ENCODE measurements at places on chromosomes 7 and 10.

DNA sequence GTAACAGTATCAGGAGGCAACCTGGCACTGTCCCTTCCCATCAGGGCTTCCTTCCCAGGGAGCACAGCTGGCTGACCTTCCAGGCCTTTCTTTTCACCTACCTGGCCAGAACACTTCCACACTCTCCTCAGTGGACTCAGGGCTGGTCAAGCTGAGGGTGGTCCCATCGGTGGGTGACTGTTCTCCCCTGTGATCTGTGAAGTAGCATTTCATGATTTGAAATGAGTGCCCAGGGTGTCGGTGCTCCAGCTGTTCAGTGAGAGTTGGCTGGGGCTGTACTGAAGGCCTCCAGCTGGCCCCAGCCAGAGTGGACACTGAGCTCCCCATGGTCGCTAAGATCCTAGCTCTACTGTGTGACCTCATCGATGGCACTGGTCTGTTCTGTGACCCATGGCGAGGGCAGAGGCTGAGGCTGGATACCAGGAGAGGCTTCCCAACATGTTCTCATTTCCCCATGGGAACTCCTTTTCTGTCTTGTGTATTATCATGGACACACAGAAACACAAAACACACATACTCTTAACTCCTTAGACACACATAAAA, at the start of gene FAM170B:
FAM170B (minus strand) TSS at position 316 of the 543 bp plus-strand sequence; CDS start at position 213, 103 bp downstream.
- no peak for DNase-seq

GRCh38 chr7:92598310-92598981, 8.3 kb upstream of the FAM133B start:
- no peak for DNase-seq

DNA sequence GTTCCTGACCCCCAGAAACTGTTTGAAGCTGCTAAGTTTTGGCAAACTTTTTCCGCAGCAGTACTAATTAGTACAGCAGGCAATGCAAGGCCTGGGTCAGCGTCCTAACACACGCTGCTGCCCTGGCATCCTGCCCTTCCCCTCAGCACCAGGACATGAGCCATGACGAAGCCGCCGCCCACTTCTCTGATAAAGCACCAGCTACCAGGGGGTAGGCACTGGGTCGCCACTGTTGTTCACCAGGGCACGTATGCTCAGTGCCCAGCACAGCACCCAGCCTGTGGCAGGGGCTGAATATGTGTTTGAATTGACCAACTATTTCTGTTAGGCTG, 59.5 kb downstream of the CHST15 start:
- DNase-seq = no peak

GRCh38 chr7:50818324-50818723, 35.6 kb upstream of the GRB10 start:
- no peak for DNase-seq

DNA sequence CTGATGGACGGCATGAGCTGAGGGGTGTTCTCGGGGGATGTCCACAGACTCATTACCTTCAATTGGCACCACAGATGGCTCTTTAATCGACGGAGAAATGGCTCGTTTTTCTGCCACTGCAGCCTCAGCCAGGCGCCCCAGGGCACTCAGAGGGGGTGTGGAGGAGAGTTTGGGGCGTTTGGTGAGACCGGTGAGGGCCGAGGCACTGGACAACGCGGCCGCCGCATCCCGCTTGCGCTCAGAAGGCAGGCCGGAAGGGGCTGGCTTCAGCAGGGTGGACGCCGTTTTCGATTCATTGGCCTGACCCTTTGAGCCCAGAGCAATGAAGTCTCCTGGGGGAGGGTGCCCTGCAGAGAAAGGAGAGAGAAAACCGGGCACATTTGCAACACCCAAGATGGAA, 1.3 kb downstream of the INTS1 start:
- DNase-seq = no peak

- DNase-seq = peak; percentile 26
These were observed 60.4 kb downstream of the NEURL1 start for GRCh38 chr10:103553743-103554487.

GRCh38 chr10:61355211-61355610, 98.0 kb downstream of the TMEM26 start:
- DNase-seq = no peak

GRCh38 chr7:70568674-70569334, 563.1 kb upstream of the GALNT17 start:
- DNase-seq = no peak

DNA sequence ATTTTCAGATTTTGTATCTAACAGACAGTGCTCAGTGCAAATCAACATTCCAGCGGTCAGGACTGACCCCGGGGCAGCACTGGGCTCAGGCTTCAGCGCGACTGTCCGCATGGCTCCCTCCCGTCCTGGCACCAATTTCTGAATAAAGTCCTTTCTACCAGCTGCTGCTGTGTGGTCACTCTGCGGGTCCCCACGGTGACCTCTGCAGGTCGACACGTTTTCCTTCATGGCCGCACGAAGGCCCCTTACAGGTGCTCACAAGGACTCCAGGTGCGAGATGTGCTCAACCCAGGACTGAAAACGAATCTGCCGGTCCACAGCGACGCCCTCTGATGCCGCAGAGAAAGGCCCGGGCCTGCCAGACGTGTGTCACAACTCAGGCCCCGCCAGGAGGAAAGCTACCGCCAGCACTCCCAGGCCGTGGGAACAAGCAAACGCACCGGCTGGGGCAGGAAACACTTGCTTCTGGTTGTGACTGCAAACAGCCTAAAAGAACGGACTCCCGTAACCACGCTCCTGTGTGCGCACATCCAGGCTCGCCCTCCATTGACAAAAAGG, 3.7 kb upstream of the UTF1 start:
- no peak for DNase-seq

- no peak for DNase-seq
These were observed 14.9 kb downstream of the YWHAG start for GRCh38 chr7:76343931-76344321.

DNA sequence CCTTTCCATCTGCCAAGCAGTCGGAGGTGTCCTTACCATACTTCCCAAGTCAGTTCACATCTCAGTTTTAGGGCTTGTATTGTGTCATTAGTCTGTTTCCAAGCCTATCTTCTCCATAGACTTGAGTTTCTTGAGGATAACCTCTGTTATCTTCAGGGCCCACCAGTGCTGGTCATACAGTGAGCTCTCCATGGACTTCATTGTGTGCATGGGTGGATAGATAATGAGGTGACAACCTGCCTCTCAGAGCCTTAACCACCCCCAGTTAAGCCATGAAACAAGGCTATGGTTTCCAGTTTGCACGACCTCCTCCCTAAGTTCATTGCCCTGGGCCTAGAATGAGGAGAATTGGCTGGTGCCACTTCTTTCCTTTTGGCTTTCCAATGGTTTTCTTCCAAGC, 38.5 kb upstream of the WAC start:
- DNase-seq = no peak

DNA sequence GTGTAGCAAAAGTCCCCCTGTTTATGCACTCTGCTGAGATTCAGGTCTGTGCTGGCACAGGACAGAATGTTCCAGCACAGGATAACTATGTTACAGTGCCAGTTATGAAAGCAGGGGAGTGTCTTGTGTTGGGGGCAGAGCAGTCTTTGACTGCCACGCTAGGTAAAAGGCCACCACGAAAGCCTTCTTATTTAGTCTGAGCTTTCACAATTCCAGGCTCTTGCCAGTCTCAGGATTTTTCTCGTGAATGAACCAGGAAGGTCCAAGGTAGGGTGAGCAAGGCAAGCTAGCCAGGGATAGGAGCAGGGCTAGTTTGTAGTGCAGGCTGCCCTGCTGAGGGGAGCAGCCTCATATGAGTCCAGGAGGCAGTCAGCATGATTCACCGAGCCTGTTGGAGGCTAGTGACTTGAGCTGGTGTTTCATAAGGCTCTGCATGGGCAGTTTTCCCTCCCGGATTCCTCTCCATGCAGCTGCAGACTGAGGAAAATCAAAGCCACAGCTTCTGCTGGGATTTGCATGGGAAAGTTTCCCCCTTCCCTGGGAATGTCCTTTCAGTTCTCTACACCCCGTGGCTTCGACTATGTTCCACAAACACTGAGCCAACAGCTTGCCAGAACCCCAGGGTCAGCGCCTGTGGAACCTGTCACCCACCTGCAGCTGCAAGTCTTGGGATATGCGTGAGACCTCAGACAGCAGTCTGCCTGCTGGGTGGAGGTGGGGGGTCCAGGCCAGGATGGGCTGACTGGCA, 112.3 kb downstream of the JCAD start:
- DNase-seq = no peak

- DNase-seq = no peak
These were observed 168.7 kb upstream of the LYZL1 start for GRCh38 chr10:29120216-29120615.

- no peak for DNase-seq
These were observed 303.6 kb upstream of the PITRM1 start for GRCh38 chr10:3476186-3476585.

DNA sequence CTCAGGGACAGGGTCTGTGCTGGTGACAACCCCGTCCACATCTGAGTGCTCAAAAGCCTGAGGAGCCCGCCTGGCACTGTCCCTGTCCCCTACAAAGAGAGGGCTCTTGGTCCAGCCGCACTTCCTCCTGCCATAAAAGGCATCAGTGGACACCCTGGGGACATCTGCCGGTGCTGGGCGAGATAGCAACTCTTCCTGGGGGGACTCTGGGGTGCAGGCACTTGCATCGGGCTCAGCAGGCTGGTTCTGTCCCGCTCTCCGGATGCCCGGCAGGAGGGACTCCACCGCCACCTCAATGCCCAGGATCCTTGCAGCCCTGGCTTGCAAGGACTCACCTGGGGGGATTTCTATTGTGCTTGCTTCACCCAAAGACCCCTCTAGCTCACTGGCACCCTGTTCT, 32.8 kb downstream of the JCAD start:
- no peak for DNase-seq

GRCh38 chr10:133068111-133069032, 19.4 kb upstream of the ADGRA1 start:
- DNase-seq = no peak

DNA sequence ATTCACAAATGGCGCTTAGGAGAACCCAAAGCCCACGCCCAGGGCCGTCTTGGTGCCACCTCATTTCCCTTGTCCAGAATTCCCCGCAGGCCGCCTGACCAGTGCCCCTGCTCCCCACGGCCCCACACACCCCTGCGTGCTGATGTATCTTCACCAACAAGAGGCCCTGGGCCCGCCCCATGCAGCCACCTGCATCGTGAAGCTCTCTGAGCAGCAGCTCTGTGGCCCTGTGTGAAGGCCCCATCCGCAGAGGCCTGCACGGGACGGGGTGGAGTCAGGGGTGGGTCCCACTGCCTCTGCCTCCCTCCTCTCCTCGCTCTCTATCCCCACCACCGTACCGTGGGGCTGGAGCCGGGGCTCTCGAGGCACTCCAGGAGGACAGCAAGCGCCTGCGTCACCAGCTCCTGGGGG, 14.7 kb downstream of the BRAT1 start:
- DNase-seq = no peak
